ENCODE measurements at places on chromosomes 3 and 15.

GRCh38 chr3:29761517-29761916 is 480.6 kb downstream of the RBMS3 start:
- no peak for DNase-seq

- DNase-seq: no peak
Observed at GRCh38 chr3:13716540-13717221, 163.2 kb downstream of the WNT7A start.

DNA sequence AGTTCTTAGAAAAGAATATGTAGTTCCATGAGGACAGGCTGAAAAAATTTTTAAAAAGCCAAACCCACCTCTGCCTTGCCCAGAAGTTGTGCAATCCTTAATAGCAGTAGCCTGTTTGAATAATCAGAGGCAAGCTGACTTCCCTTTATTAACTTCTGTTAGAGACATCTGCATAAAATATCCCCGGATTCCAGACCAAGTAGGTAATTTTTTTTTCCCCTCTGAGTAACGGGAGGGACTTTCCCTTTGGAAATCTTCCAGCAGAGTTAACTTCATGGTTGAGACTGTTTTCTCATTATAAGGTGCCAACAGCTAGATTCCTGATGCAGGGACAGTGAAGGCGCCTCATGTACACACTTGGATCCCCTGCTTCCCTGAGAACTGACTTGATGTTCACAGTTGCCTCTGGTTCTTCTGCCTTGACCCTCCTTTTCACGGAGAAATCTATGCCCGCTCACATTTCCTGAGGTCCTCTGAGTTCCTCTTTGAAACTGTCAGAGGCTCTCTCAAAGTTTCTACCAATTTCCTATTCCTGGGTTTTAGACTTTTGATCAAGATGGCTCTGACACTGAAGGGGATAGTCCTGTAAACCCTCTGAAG is 227.6 kb upstream of the BHLHE40 start:
- no peak for DNase-seq

DNA sequence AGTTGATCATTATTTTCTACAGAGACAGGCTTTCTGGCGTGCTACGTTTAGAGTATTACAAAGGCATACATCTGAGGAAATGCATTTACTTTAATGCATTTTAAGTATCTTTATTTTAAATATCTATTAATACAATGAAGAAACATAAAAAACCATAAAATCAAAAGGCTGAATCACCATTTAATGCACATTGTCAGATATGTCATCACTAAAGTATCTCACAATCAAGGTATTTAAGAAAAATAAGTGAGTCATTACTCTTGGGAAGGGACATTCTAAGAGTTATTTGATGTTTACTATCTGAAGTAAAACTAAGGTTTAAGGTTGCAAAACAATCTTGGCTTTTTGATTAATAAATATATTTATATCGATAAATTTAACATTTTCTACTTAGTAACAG is 102.2 kb downstream of the CTNNB1 start:
- DNase-seq: no peak

- no peak for DNase-seq
Observed at GRCh38 chr3:31959951-31960792, 20.9 kb downstream of the OSBPL10 start.

Data from stimulated activated CD4-positive, alpha-beta T cell treated with anti-CD3 and anti-CD28 coated beads, Interleukin-1b, Interleukin-23, amount 100 ng/mL, for 1 hour (primary cell).